ENCODE measurements at places on chromosomes 1 and 21.

- DNase-seq, result no peak
Observed at GRCh38 chr1:3775490-3776230, 3.1 kb downstream of the SMIM1 start.

GRCh38 chr1:183276386-183277080 lies 90.5 kb downstream of the LAMC2 start:
- DNase-seq, result no peak

- no peak for DNase-seq
Observed at GRCh38 chr1:171912509-171913175, 71.3 kb downstream of the DNM3 start.

DNA sequence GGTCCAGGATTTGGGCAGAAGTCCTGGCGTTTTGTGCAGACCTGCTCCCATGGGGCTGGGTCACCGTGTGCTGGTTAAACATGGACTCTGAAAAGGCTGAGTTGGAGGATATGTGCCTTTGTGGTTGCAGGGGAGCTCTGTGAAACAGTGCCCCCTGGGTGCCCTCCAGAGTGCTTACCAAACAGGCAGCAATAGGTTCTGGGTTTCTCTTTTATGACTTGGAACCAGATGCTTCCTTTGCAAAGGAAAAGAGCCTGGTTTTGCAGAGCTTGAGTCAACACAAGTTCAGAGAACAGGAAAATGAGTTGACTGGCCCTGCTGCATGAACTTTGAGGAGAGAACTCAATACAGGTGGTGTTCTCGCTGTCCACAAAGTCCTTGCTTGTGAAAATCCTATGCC lies 288.9 kb downstream of the TM2D1 start:
- no peak for DNase-seq

DNA sequence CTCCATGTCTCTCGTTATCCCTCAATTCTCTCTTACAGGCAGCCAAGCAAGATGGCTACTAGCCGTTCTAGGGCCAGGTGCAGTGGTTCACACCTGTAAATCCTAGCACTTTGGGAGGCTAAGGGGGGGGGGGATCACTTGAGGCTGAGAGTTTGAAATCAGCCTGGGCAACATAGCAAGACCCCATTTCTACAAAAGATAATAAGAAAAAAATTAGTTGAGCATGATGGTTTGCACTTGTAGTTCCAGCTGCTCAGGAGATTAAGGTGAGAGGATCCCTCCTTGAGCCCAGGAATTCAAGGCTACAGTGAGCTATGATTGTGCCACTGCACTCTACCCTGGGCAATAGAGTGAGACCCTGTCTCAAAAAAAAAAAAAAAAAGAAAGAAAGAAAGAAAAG lies 80.4 kb downstream of the NKAIN1 start:
- no peak for DNase-seq

DNA sequence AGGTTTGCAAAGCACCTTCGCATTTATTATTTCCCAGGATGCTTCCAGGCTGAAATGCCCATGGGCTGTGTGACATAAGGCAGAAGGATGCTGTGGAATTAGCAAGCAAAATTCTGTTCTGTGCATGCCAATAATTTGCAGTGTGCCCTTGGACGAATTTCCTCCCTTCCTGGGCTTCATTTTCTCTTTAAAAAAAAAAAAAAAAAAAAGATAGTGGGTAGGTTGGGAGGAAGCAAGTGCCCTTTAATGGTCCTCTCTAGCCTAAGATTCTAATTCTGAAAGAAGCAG lies 2.5 kb upstream of the ID3 start:
- DNase-seq, result no peak

DNA sequence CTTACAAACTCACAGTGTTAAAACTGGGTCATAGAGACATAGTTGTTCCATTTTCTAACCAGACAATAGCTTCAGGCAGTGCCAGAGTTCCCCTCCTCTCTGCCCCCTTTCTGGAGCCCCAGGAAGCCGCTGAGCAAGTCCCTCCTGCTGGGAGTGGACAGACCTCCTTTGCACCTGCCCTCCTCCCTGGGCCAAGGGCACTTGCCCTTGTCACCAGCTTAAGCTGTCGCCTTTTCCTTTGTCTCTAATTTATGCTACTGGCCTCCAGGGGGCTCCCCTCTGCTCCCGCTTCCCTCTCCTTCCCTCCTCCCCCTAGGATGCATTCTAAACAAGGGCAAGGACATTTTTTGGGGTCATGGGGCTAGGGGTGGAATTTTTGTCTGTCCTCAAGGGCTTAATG lies 182.4 kb downstream of the MIS18A start:
- no peak for DNase-seq

GRCh38 chr1:7505771-7506453 lies 265.2 kb upstream of the VAMP3 start:
- no peak for DNase-seq

GRCh38 chr21:33011462-33011861 lies 14.3 kb upstream of the OLIG2 start:
- DNase-seq, result no peak

GRCh38 chr1:210814382-210815123 lies 319.4 kb downstream of the KCNH1 start:
- DNase-seq, result no peak

DNA sequence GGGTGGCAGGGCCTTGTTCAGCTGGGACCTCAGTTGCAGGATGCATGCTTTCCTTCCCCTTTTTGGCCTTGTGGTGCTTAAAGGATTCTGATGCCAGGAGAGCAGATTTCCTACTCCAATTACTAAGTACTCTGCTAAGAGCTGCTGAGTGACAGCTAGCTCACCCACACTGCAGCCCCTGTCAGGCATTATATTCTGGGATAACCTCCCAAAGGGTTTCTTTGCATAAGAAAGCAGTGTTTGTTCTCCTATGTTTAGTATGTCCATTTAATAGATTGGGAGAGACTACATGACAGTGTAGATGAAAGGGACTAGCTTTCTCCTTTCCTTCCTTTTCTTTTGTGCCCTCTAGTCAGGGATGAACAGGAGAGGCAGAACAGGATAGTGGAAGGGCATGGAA lies 100.7 kb downstream of the FAM78B start:
- DNase-seq, result no peak

DNA sequence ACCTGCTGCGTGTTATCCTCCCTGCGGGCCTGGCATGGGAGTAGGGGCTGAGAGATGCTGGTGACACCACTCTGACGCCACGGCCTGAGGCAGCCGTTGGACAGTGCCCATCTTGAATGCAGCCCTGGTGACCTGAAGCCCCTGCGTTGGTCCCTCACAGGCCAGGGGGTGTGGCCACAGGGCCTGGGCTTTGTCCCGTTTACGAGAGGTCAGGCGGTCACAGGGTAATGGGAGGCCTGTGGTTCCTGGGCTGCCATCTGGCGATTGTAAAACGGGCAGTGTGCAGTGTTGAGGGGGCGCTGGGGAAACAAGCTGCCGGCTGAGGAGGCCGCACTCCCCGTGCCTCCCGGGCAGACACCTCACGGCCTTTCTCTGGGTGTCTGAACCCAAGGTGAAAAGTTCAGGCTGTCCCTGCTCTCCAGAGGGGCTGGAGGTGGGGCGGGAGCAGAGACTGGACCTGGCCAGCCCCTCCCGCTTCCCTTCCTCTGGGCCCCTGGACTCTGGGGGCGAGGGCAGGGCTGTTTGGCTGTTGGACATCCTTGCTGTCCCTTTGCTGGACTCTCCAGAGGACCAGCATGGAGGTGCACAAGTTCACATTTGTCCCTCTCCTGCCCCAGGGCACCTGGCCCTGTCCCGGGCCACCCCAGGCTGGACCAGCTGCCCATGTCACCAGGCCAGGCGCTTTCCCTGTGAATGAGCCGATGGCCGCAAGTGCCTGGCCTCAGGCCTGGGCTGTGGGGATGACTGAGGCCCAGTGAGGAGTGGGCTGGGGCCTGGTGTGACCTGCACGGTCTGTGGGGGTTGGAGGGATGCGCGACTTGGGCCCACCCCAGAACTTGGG lies 42.4 kb downstream of the SKI start:
- no peak for DNase-seq

GRCh38 chr1:25581764-25582163 lies 34.8 kb upstream of the MAN1C1 start:
- DNase-seq, result no peak

DNA sequence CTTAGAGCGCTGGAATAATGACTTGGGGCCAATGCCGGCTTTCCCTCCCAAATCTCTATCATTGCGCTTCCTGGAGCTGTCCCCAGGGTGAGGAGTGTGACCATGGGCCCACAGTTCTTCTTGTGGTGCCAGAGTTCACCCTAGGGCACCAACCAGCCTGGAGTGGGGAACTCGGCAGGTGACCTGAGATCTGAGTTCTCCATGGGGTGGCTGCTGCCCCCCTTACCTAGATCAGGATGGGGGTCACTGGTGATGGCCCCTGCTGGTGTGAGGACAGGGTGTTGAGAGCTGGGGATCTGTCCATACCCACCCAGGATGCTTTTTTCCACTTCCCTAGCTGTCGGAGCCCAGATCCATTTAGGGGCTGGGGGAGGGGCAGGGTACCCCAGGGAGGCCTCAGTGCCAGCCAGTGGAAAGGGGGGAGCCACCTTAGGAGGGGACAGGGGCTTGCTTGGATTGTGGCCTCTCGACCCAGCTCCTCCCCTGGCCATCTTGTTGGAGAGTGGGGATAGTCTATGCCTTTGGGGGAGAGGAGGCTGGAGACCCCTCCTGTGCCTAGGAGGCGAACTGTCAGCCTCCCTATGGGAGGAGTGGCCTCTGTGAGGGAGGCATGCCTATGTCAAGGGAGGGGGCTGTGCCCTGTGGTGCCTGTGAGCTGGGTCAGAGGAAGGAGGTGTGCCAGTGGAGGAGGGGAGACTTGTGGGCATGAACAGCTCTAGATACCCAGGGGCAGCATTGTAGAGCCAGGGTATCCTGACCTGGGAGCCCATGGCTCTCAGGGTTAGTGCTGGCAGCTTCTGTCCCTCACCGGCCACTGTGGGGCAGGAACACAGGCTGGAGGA lies 1.7 kb downstream of the FOXO6 start:
- no peak for DNase-seq

DNA sequence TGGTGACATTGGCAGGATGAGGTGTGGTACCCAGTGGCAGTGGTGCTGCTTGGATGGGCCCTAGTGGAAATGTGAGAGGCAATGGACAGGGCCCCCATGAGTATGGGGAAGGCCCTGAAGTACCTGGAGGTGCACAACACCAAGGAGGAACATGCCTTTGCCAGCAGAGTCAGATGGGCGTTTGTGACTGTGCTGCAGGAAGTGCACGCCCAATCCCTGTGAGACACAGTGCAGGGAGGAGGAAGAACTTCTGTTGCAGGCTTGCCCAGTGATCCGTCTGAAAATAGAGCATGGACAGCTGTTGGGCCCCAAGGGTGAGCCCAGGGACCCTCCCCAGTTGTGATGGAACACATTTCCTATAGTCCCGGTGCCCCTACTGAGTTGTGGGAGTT lies 42.7 kb downstream of the GJA5 start:
- no peak for DNase-seq

DNA sequence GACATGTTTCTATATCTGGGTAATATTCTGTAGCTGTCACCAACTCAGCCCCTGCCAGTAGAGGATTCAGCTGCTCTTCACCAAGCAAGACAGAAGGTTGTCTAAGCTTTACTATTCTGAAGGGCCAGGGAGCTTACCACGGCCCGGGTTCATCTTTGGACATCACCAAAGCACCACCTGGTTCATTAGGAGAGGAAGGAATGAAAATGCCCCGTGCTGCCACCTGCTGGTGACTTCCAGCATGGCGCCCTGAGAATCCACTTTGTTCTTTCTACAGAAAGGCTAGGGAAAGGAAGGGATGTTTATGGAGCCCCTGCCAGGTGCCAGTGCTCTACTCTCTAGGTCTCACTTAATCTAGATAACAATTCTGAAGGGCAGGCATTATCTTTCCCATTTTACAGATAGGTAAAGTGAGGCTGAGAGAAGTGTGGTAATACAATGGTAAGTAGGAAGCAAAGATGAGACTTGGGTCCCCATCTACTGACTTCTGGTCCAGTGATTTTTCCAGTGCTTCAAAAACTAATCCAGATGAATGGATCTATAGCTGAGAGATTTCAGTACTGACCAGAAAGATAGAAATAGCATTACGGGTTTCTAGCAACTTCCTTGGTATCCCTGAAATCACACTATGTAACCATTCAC lies 79.5 kb downstream of the BEND5 start:
- no peak for DNase-seq

- DNase-seq, result no peak
Observed at GRCh38 chr1:94039514-94039870, 81.5 kb downstream of the ABCA4 start.

GRCh38 chr1:32886828-32887414 lies 630 bp downstream of the HPCA start:
- no peak for DNase-seq

GRCh38 chr1:204873714-204874113 lies 3.1 kb downstream of the NFASC start:
- no peak for DNase-seq

- DNase-seq, result no peak
Observed at GRCh38 chr1:31926853-31927660, 11.1 kb downstream of the PTP4A2 start.
